Stimulated activated CD4-positive, alpha-beta T cell treated with anti-CD3 and anti-CD28 coated beads, Interleukin-2, amount 100 ng/mL, for 4 hours (primary cell): ENCODE measurements at places on chromosomes 5 and 9.
A peak's percentile ranks its signal among the peaks of the same experiment; 100 is the strongest.

DNA sequence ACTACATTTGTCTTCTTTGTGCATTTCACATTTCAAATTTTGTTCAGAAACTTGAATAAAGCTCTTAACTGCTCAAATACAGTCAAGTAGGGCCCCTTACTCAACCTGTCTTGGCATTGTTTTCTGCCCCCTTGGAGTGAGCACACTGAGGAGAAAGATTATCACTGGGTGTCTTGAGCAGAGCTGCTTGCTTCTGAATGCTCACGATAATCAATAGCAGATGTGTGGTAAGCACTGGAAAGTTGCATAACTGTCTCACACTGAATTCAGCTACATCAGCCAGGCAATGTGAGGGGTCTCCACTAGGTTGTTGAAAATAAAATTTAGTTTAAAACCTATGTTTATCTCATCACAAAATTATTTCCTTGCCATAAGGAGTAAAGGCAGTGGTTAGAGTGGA is 7.8 kb upstream of the TNFAIP8 start:
- no peak for DNase-seq

- no peak for DNase-seq
Observed at GRCh38 chr9:69444021-69444420, 119.0 kb downstream of the ENTREP1 start.

- no peak for DNase-seq
Observed at GRCh38 chr5:82719368-82719767, 357.8 kb downstream of the TMEM167A start.

- peak; percentile 3 for DNase-seq
Observed at GRCh38 chr9:33264003-33264472, 470 bp downstream of the BAG1 start.

- no peak for DNase-seq
Observed at GRCh38 chr5:180173875-180174586, 35.0 kb downstream of the RASGEF1C start.

- DNase-seq: no peak
Observed at GRCh38 chr9:122158202-122158601, 1.4 kb downstream of the NDUFA8 start.

DNA sequence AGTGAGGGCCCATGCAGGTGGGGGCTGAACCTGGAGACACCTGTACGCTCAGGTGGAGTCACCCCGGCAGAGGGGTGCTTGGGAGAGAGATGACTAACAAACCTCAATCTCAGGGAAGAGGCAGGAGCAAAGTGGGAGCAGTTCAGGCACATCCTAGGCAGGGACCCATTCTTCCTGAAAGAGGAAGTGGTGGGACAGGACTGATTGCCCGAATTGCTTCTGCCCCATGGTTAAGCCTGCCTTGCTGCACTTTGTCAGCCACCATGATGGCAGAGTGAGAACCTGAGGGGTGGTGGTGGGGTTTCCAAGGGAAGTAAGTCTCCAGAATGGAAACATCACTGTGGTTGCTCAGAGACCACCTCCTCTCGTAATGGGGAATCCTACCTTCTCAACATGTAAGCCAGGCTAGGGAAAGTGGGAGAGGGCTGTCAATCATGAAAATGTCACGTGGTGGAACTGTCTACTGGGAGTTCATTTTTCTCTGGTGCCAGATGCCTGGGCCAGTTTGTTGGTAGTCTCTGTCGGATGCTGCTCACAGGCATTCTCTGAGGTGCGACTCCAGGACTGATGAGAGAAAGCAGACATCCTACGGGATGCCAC is 150.4 kb downstream of the HSPA4 start:
- no peak for DNase-seq

DNA sequence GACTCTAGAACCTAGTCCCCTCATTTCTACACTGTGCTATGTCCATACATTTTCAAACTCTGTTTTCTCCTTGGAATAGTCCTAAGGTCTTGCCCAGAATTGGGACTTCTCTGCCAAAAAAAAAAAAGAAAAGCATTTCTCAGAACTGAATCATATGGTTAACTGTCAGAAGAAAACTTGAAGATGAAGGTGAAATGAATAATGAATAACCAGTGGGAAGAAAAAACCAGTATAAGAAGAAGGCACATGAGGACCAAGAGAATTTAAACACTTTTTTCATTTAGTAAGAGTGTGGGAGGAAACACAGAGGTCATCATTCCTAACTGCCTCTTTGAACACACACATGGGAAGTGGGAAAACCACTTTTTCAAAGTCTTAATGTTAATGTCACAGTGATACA is 197.7 kb downstream of the PRELID2 start:
- no peak for DNase-seq

DNA sequence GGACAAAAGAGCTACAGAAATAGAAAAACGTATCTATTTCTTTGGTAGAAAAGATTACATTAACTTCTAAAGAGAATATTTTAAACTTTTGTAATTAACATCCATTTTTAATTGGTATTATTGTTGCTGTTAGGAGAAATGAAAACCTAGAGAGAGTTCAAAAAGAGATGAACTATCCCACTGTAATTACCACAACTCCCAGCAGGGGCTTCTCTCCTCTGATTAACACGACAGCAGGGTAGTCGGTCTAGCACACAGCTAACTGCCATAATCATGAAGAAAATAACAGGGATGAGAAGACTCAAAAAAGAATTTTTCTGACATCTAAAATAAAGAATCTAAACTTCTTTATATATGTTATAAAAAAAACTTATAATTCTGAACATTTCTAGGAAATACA is 86.2 kb upstream of the CDH9 start:
- DNase-seq: no peak

GRCh38 chr5:64530076-64530475 is 24.3 kb downstream of the RGS7BP start:
- no peak for DNase-seq

GRCh38 chr9:69548681-69549080 is 123.5 kb downstream of the APBA1 start:
- DNase-seq: no peak

DNA sequence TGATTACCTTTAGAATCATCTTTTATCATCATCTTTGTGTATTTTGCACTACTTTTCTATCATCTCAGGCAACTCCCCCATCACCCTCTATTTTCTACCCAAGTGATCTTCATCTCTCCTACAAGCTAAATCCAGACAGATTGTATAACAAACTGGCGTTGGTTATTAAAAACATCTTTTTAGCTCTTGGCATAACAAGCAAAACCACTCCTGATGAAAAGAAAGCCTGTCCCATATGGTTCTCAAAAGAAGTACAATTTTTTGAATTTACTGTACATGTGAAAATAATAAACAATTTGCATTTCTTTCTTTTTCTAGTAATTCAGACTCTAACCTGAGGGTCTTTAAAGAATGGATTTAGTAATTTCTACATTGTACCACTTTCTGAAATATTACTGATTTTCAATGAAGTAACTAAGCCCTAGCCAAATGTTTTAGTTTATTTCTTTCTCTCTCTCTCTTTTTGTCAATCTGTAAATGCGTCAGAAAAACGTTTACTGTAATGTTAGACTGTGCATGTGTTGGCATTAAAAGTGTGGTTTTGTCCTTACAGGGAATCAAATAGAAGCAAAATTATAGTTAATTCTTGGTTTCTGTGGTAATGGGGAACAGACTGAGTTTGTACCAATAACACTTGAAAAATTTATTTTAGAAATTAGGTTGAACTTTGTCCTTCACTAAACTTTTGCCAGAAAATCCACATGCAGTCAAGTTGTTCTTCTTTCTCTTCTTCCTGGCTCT is 52.5 kb upstream of the RPS23 start:
- no peak for DNase-seq

DNA sequence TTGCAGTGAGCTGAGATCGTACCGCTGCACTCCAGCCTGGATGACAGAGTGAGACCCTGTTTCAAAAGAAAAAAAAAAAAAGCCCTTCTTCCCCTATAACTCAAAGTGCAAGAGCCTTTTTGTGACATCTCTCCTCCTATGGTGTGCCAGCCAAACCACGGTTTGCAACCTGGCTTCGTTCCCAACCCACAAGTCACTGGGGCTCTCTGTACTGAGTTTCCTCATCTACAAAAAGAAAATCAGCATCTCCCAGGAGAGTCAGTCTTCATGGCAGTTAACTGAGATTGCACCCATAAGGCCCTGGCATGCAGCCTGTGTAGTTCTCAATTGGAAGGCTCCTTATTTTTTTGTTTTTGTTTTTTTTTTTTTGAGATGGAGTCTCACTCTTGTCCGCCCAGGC is 14.8 kb downstream of the ODF2 start:
- DNase-seq: no peak

DNA sequence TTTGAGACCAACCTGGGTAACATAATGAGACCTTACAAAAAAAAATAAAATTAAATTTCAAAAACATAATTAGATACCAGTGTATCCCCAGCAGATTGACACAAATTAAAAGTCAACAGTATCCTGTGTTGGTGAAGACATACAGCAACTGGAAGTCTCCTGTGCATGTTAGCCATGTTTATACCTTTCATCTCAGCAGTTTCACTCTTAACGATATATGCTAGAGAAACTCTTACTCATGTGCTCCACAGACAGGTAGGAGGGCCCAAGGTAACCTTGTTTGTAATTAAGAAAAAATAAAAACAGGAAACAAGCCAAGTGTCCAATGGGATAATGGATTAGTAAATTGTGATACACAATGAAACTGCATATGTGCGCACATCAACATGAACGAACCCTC is 50.1 kb upstream of the N4BP3 start:
- DNase-seq: no peak

DNA sequence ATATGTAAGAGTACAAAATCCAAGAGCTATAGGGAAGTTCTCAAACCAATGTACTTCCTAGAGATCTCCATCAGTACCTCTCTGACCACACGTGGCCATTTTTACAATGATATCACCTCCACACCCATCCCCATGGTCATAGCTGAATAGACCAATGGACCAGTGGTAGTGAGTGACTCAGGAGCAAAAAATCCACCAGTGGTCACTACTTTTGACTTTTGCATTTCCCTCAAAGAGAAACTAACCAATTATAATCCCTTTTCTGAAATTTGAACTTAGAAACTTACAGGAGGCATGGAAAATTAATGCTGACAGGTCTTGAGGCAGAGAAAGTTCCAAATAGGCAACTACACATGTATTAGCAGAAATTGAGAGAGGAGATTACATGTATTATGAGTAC is 238.4 kb downstream of the TRPM3 start:
- no peak for DNase-seq

- no peak for DNase-seq
Observed at GRCh38 chr5:15009420-15009819, 137.8 kb upstream of the ANKH start.

- no peak for DNase-seq
Observed at GRCh38 chr9:3497401-3497800, 28.4 kb downstream of the RFX3 start.

GRCh38 chr9:11546231-11546630 is 933.4 kb upstream of the PTPRD start:
- no peak for DNase-seq

GRCh38 chr5:82445726-82446335 is 167.7 kb upstream of the RPS23 start:
- DNase-seq: no peak

- no peak for DNase-seq
Observed at GRCh38 chr5:134133188-134133994, 18.9 kb downstream of the TCF7 start.

DNA sequence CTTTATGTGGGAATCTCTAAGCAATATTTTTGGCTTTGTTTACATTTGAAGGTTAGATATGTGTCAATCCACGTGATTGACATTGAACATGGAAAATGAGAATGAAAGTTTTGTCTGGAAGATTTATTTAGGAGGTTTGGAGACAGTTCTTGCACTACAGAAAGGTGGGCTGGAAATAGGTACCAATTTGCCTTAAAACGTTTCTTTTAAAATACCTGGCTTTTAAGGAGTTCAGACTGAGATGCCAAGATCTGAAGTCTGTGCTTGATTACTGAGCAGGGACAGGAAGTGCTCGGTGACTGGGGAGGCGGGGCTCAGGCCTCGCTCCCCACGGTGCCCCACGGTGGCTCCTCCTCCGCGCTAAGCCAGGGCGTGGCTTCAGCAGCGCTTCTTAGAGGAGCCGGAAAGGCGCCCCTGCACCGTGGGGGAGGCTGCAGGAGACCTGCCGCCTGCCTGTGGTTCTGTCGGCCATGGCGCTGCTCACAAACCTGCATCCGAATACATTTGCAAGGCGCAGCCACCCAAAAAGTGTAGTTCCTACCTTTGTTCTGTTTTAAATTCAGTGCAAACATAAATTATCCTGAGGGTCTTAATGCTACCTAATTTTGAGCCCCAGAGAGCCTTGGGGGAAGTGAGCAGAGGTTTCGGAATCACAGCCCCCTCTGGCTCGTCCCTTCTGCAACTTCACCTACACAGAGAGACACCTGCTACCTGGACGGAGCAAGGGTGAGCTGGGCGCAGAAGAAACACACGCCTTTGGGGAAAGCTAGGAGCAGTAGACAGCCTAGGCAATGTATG is 49.2 kb downstream of the USP20 start:
- peak; percentile 96 for DNase-seq

GRCh38 chr5:36279054-36279698 is 22.5 kb downstream of the RANBP3L start:
- no peak for DNase-seq

GRCh38 chr5:132266031-132266835 is 8.7 kb downstream of the PDLIM4 start:
- no peak for DNase-seq

- DNase-seq: no peak
Observed at GRCh38 chr5:172035049-172035448, 28.6 kb upstream of the FBXW11 start.

- no peak for DNase-seq
Observed at GRCh38 chr5:145858959-145859358, 13.9 kb downstream of the GRXCR2 start.

GRCh38 chr5:147567917-147568598 is 58.2 kb upstream of the DPYSL3 start:
- DNase-seq: no peak

DNA sequence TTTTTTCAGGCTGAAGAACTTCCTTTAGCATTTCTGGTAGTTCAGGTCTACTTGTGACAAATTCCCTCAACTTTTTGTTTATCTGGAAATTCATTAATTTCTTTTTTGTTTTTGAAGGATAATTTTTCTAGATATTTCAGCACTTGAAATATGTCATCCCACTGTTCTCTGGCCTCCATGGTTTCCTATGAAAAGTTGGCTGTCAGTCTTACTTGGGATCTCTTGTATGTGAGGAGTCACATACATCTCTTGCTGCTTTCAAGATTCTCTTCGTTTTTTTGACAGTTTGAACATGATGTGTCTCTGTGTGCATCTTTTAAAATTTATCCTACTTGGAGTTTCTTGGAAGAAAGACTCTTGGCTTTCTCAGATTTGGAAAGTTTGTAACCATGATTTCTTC is 79.5 kb downstream of the RIC1 start:
- no peak for DNase-seq
